ENCODE measurements at places on chromosomes 7 and 10.

DNA sequence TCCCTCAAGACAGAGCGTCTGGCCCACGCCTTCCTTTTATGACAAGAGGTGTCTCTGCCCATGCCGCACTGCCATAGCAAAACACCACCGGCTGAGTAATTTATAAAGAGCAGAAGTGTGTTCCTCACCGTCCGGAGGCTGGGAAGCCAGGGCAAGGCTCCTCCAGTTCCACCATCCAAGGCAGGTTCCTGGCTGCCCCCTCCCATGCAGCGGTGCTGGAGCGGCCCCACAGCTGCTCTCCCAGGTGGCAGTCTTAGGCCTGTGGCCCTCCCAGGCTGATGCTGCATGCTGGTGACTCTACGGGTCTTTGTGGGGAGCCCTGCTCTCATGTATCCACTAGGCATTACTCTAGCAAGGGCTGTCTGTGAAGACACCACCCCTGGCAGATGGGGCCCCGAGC, 113.1 kb downstream of the TCERG1L start:
- no peak for DNase-seq

- no peak for DNase-seq
These were observed 1.2 kb downstream of the PURB start for GRCh38 chr7:44883961-44884620.

DNA sequence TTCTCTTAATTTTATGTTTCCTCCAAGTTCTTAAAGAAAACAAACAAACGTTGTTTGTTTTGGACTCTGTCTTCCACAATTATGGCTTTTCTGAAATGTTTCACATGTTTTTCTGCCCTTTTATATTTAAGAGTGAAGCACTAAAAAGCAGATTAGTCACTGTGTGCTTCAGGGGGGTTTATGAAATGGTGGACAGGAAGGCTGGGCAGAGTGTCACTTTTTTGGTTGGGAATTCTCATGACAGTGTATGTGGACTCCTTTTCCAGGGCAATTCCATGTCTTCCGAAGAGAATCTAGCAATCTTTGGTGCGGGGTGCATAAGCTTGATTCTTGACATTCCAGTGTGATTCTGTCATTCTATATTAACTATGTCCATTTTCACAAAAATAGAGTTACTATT, 669.4 kb downstream of the PARD3 start:
- no peak for DNase-seq

DNA sequence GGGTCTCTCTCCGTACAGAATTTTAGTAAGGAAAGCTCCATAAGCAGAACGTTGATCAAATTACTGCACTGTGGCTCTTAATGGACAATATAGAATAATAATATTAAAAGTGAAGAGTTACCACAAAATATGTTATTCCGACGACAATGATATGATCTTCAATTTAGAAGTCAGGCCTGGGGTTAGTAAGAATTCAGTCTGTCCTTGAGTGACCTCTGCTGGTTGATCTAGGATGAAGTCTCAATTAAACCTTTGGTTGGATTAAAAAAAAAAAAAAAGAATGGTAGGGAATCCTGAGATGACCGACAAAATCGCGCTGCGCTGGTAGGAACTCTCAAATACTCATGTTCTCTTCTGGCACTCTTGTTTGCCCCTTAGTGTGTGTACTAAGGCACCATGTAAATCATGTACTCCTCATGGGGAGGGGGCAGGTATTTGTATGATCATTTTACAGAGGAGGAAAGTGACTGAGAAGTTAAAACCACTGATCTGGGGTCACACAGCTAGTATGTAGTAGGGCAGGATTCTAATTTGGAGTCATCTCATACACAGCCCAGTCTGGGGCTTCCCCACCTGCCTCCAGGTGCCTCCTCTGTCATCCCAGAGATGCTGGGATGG, 161.3 kb upstream of the NPVF start:
- DNase-seq: no peak

GRCh38 chr7:50956522-50957155, 173.9 kb upstream of the GRB10 start:
- no peak for DNase-seq

DNA sequence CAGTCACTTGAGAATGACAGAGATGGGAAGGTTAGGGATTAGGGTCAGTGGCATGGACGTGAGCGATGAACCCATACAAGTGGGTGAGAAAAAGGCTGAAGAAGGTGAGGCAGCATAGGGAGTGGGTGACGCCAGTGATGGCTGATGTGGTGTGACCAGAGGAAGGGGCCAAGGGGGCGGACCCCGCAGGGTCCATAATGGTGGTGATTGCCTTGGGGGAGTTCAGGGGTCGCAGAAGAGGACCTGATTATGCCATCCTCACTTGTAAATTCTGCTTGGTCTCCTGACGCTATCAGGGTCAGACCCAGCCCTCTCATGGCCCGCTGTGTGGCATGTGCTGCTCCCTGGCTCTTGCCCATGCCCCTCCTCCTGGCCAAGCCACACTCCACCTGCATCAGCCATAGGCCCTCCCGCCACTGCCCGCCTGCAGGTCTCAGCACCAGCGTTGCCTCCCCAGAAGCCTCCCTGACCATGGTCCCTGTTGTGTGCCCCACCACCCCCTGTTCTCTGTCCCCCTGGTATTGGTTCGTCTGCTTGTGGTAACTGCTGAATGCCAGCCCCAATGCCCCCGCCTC, 235.7 kb downstream of the EBF3 start:
- no peak for DNase-seq

DNA sequence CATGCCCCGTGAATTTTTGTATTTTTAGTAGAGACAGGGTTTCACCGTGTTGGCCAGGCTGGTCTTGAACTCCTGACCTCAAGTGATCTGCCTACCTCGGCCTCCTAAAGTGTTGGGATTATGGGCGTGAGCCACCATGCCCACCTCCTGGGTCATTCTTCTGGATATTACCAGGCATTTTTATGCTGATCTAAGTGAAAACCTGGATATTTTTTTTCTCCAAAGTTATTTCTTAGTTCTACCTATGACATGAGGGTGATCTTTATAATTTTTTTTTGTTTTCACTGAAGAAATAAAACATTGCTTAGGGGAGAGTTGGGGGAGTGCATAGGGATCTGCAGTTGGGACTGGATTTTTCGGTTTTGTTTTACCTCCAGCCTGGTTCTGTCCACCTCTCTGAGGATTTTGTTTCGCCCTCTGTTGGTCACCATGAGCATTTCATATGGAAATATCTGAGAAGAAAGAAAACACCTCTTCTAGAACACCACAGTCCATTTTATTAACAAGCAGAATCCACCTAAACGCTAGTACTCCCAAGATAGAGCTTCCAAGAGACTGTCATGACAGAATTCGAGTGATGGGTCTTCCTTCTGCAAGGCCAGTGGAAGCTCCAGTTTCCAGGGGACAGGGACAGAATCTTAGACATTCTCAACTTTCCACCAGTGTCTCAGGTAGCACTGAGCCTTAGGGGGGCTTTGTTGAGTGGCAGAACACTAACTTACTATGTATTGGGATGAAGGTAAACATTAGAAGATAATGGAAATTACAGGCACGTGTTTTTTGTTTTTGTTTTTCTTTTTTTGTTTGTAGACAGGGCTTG, 33.4 kb upstream of the AFAP1L2 start:
- no peak for DNase-seq

- DNase-seq: no peak
These were observed 74.3 kb upstream of the GNAI1 start for GRCh38 chr7:80060218-80060806.

Data from activated CD8-positive, alpha-beta memory T cell treated with anti-CD3 and anti-CD28 coated beads for 48 hours (primary cell).